ENCODE measurements at places on chromosomes 13 and 19. TPM values are rescaled to one million over a fixed set of nuclear protein-coding genes. Genes with fewer than 3 reads are reported as not detected.

Gene SPATA13
- 13.6 TPM for total RNA-seq

Gene ZNF814
- total RNA-seq, result 8.8 TPM

Gene DZIP1
- 44.0 TPM for total RNA-seq

Gene ZSCAN18
- 40.2 TPM for total RNA-seq

Gene KASH5
- not detected for total RNA-seq

Gene RNF113B
- total RNA-seq, result not detected

Gene ZNF613
- total RNA-seq, result 9.0 TPM

Gene KLK1
- total RNA-seq, result not detected

Gene ENOX1
- 0.65 TPM for total RNA-seq
